Metanephros (tissue), 2 donors: ENCODE measurements at places on chromosomes 16 and 17. TPM values are rescaled to one million over a fixed set of nuclear protein-coding genes. Genes with fewer than 3 reads are reported as not detected.

Gene SKA2
- 37.4 TPM for total RNA-seq

Gene TEKT5
- total RNA-seq = 0.64 TPM

Gene HOXB5
- 3.7 TPM for total RNA-seq

Gene ARL5C
- not detected for total RNA-seq

Gene KRT17
- 11.1 TPM for total RNA-seq

Gene CA7
- total RNA-seq = 0.12 TPM

Gene SLC38A8
- total RNA-seq = not detected

Gene KRTAP1-1
- total RNA-seq = not detected

Gene SCNN1B
- total RNA-seq = 15.6 TPM

Gene CLCN7
- total RNA-seq = 107 TPM

Gene PYCARD
- total RNA-seq = 23.4 TPM

Gene PTX4
- total RNA-seq = 0.18 TPM

Gene CD300A
- total RNA-seq = 5.0 TPM

Gene NSF
- 42.9 TPM for total RNA-seq

Gene KRTAP2-2
- not detected for total RNA-seq

Gene KCNAB3
- total RNA-seq = 4.1 TPM

Gene IL34
- total RNA-seq = 4.7 TPM

Gene NOL3
- 9.5 TPM for total RNA-seq

Gene PRAC2
- total RNA-seq = not detected

Gene KCTD13
- total RNA-seq = 12.8 TPM

Gene ADAMTS18
- total RNA-seq = 17.3 TPM

Gene FA2H
- total RNA-seq = 3.4 TPM

Gene KCNH4
- not detected for total RNA-seq

Gene CCDC57
- 39.7 TPM for total RNA-seq
